ENCODE measurements at places on chromosomes 7 and 10.

- DNase-seq: peak; percentile 7
These were observed 27.1 kb downstream of the PRLHR start for GRCh38 chr10:118568327-118568848.

- DNase-seq: no peak
These were observed 30.0 kb downstream of the STEAP4 start for GRCh38 chr7:88276605-88277153.

DNA sequence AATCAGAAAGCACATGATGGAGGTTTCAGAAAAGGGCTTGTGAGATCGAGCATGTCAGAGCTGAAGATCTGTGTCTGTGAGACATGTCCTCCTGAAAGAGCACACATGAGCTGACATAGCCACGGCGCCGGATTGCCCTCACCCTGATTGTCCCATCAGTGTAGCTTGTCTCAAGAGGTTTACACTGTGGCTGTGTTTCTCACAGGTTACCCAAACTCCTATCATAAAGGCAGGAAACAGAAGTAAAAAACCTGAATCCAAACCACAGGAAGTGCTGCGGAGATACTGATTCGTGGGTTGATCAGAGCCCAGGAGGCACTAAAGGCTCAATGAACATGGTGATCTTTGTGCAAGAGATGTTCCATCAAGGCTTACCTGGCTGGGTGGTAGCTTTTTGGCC lies 3.9 kb upstream of the ATP6V0E2 start:
- DNase-seq: peak; percentile 19

- DNase-seq: no peak
These were observed 29.9 kb upstream of the RAPGEF5 start for GRCh38 chr7:22386865-22387264.

- DNase-seq: no peak
These were observed 4.6 kb downstream of the ATP5F1C start for GRCh38 chr10:7792541-7792940.

GRCh38 chr7:36456548-36456947 lies 66.9 kb downstream of the ANLN start:
- DNase-seq: no peak

GRCh38 chr10:103960103-103960502 lies 6.8 kb upstream of the SLK start:
- DNase-seq: no peak

- no peak for DNase-seq
These were observed 315.9 kb upstream of the LRRN3 start for GRCh38 chr7:110775046-110775445.

DNA sequence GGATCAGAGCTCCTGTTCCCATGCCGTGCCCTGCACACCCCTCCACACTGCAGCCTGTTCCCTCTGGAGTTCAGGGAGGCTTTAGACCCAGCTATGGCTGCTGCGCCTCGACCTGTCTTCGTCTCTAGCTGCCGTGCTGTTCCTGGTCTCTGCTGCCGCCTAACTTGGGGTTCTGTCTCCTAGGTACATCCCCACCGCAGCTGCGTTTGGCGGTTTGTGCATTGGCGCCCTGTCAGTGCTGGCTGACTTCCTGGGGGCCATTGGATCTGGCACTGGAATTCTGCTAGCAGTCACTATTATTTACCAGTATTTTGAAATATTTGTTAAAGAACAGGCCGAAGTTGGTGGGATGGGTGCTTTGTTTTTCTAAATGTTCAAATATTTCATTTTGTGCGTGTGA lies 31.6 kb downstream of the NUDT5 start:
- DNase-seq: no peak

GRCh38 chr10:130016993-130017630 lies 53.0 kb upstream of the EBF3 start:
- no peak for DNase-seq

DNA sequence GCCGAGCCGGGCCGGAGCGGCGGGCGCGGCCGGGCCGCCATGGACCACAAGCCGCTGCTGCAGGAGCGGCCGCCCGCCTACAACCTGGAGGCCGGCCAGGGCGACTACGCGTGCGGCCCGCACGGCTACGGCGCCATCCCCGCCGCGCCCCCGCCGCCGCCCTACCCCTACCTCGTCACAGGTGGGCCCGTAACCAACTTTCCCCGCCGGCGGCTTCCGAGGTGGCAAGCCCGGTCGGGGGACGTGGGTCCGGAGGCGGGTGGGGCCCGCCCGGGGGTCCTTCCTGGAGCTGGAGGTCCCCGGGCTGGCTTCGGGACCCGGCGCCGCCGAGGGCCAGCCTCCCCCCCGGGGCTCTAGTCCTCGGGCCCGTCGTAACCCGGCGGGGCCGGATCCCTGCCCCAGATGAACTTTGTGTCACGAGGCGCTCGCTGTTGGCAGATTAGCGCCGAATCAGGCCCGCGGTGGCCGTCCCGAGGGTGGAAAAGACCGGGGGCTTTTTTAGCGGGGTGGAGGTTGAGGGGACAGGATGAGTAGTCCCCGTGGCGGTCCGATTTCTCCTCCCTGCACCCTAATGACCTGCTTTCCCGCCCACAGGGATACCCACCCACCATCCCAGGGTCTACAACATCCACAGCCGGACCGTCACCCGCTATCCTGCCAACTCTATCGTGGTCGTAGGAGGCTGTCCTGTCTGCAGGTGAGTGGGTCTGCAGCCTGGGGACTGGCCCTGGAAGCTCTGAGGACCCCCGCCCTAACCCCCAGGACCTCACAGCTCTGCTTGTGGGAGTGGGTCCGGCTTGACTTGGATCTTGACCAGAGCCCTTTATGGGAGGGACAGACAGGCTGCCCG lies 496 bp downstream of the BRI3 start:
- DNase-seq: no peak

DNA sequence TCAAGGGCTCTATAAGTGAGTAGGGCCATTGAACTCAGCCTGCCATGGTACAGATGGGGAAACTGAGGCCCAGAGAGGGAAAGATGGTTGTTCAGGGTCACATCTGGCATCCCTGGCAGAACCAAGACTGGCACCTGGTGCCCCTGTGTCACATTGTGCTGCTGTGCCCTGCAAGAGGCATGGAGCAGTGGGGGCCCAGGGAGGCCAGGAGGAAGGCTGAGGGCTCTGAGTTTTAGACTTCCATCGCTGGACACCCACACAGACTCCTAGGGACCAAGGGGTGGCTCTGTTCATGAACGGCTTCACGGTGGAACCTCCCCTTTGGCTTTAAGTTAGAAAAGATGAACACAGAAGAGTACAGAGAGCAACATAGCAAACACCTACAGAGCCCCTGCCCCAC lies 66.7 kb upstream of the AQP1 start:
- no peak for DNase-seq

DNA sequence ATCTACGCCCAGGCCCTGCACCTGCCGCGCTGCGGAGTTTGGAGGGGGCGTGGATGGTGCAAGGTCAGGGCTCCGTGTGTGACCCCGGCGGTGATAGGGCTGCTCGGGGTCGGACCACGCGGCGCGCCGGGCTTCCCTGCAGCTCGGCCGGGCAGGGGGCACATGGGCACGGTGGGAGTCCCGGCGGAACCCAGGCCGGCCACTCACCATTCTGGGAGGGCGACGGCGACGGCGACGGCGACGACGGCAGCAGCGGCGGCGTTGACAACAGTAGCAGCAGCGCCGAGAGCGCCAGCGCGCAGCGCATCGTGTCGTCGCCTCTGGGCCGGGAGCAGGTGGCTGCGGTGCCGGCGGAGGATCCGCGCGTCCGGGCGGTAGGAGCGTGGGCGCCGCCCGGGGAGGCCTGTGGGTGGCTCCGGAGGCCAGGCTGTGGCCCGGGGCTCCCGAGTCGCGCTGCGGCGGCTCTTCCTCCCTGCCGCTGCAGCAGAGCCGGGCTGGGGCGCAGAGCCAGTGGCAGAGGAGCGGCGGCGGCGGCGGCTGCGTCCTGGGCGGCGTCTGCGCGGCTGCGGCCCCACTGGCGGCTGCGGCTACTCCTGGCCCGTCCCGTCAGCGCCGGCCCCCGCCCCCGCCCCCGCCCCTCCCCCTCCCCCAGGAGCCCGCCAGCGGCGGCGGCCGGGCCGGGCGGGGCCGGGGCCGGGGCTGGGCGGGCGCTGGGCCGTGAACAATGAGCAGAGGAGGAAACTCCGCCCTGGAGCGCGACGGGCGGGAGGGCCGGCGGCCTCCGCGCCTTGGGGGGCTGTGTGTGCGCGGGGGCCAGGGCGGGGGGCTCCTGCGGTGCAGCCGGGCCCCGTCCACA lies at the start of gene PODXL:
TSS of gene PODXL (minus strand) at position 576 of the 856 bp plus-strand sequence. CDS start at position 307, 269 bp downstream.
- peak; percentile 50 for DNase-seq

- DNase-seq: no peak
These were observed 60.4 kb downstream of the TPST1 start for GRCh38 chr7:66265566-66265965.

GRCh38 chr10:108450280-108450679 lies 1285.8 kb upstream of the SORCS1 start:
- DNase-seq: no peak

- DNase-seq: no peak
These were observed 25.6 kb upstream of the NPS start for GRCh38 chr10:127523476-127523875.

GRCh38 chr7:43377196-43377960 lies 205.5 kb upstream of the STK17A start:
- no peak for DNase-seq

DNA sequence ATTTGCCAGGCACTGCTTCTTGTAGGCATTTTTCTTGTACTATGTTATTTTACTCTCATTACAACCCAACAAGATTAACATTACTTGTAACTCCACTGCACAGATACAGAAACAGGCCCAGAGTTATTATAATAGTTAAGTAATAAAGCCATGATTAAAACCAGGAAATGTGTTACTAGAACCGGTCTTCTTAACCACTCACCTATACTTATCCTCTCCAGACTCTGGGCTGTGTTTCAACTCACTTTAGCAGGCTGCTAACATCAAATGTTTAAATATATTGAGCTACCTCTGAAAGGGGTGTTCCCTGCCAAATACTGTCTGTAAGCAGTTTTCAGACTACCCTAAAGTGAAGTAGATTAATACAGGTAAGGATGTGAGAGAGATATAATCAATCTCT lies 1227.8 kb downstream of the SORCS3 start:
- DNase-seq: no peak

- no peak for DNase-seq
These were observed 72.9 kb upstream of the TEX47 start for GRCh38 chr7:88868456-88868855.

DNA sequence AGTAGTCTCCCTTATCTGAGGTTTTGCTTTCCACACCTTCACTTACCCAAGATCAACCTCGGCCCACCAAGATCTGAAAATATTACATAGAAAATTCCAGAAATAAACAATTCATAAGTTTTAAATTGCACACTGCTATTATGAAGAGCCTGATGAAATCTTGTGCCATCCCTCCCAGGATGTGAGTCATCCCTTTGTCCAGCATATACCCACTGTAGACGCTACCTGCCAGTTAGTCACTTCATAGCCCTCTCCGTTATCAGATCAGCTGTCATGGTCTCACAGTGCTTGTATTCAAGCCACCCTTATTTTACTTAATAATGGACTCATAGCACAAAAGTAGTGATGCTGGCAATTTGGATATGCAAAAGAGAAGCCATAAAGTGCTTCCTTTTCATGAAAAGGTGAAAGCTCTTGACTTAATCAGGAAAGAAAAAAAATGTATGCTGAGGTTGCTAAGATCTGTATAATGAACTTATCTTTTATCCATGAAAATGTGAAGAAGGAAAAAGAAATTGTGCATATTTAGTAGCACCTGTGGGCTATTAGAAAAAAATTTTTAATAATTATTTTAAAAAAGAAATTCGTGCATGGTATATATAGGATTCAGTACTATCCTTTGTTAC lies 9.8 kb upstream of the MRPS16 start:
- DNase-seq: no peak

GRCh38 chr7:157485361-157485831 lies 148.6 kb downstream of the DNAJB6 start:
- DNase-seq: no peak

DNA sequence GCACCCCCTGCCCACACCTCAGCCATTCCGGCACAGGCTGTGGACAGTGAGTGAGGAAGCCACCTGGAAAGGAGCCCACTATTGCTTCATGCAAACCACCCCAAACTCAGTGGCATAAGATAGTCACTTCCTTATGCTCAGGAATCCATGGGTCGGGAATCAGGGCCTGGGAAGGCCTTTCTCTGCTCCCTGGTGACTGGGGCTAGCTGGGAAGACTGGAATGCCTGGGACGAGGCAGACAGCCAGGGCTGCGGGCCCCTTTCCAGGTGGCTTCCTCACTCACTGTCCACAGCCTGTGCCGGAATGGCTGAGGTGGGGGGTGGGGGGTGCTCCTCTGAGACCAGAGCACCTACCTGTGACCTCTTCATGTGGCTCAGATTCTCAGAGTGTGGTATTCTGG lies 74.1 kb upstream of the GRB10 start:
- no peak for DNase-seq

- DNase-seq: no peak
These were observed 26.3 kb downstream of the BCAP29 start for GRCh38 chr7:107606303-107606702.

DNA sequence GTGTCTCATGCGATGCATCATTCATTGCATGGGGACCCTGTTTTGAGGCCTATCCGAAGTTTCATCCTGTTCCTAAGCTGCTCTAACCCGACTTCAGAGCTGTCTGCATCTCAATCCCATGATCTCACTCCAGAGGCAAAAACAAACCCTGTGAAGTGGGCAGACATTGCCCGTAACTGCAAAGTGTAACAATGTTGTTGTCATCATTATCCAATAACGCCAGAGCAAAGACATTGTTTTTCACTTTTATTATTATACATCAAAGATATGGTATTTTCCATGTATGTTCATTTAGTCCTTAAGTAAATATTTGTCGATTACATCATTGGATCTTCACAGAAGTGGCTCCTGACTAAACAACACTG lies 246.7 kb downstream of the KLF6 start:
- no peak for DNase-seq

GRCh38 chr10:70872291-70872690 lies 16.1 kb downstream of the PCBD1 start:
- no peak for DNase-seq

GRCh38 chr7:18030758-18031157 lies 3.1 kb upstream of the PRPS1L1 start:
- no peak for DNase-seq

DNA sequence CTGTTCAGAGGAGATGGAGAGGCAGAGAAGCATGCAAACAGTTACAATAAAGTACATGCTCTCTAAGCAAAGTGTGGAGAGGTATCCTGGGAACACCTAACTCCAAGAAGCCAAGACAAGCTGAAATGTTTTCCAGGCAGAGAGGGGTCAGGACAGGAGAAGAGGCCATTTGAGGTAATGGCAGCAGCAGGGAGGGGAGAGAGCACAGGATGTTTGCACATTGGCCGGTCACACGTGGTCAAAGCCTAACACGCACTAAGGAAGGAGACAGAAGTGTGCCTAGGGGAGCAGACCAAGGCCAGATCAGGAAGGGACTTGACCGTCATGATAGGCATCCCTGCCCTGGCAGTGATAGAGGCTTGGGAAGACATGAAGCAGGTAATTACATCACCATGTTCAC lies 101.5 kb downstream of the CTTNBP2 start:
- no peak for DNase-seq

- DNase-seq: no peak
These were observed 55.9 kb upstream of the SEMA3A start for GRCh38 chr7:84250452-84250851.
